DMS 273 treated with DMSO at 0.1 percent for 48 hours (cell line): ENCODE measurements at places on chromosomes 1 and 21.
A peak's percentile ranks its signal among the peaks of the same experiment; 100 is the strongest.

DNA sequence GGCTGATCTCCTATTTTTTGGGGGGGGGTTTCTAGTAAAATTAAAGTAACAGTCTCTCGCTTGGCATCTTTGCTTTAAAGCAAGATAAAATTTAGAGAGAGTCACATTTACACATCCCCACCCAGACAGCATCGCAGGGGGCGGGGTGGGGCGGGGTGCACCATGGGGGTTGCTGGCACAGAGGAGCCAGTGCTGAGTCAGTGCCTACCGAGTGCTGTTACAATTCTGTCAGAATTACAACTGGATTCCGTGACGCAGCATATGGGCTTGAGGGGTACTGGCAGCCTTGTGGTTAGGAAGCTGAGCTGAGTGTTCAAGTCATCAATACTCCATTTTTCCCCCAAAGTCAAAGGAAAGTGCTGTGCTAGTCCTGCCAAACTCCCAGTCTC is 175.9 kb downstream of the PRDM16 start:
- DNase-seq: no peak

GRCh38 chr1:220516722-220517042 is 11.3 kb upstream of the MARK1 start:
- no peak for DNase-seq

DNA sequence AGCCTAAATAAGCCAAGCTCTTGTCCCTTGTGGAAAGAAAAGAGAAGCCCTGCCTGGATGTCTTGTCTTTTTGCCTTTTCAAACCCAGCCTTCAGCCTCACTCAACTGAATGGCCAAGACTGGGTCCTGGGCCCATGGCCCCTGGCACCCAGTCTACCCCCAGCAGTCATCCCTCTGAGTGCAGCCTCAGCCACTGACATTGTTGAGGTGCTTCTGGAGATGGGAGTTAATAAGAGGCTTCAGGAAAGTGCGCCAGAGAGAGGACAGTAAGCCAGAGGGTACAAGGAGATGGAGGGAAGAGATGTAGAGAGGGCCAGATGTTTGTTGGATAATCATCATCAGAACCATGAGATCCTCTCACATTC is 6.8 kb downstream of the FNDC5 start:
- no peak for DNase-seq

DNA sequence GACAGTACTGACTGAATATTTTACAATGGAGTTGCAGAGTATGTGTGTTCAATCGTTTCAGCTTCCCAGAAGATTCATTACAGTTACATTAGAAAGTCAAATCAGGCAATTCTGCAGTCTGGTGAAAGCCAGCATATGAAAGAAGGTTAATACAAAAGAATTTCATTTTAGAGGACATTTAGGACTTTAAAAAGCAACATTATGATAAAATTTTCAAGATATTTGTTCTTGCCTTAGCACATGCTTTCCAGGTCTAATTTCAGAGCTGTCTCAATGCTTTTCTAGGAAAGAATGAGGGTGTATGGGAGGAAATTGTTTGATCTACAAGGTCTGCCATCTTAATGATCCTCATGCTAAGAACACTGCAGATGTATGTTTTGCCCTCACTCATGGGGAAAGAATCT is 63.2 kb downstream of the RERE start:
- DNase-seq: peak; percentile 27

GRCh38 chr21:34705011-34705410 is 36.2 kb downstream of the CLIC6 start:
- no peak for DNase-seq

- no peak for DNase-seq
Observed at GRCh38 chr1:53576381-53576801, 117.2 kb downstream of the DMRTB1 start.

DNA sequence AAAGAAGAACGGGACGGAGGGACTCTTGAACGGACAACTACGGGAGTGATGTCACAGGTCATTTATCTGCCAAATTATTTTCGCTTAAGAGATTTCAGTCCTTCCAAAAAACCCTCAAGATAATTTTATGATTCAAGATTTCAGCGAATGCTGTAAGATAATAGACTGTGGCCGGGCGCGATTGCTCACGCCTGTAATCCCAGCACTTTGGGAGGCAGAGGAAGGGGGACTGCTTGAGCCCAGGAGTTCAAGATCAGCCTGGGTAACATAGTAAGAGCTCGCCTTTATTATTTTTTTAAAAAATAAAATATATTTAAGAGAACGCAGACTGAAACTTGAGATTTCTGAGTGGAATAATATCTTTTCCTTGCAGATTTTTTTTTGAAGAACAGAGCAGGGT is 609 bp downstream of the RWDD2B start:
- no peak for DNase-seq

GRCh38 chr1:156221986-156222692 is 9.3 kb downstream of the PMF1 start:
- DNase-seq: no peak

DNA sequence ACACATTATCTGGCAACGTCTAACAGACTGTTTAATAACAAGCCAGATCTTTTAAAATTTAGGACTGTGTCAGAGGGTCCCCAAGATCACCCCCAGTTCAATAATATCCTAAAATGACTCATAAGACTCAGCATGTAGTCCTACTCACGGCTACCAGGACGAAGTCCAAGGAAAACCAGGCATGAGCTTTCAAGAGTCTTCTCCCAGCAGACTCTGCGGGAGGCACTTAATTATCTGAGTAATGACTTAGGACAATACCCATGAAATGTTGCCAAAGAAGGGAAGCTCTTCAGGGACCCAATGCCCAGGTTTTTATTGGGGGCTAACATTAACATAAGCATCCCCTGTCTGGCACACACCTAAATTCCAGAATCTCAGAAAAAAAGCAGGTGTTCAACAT is 7.0 kb downstream of the HFM1 start:
- DNase-seq: no peak

GRCh38 chr1:245182028-245182427 is 27.2 kb downstream of the KIF26B start:
- no peak for DNase-seq

- DNase-seq: no peak
Observed at GRCh38 chr21:21406921-21407320, 408.7 kb downstream of the NCAM2 start.

- no peak for DNase-seq
Observed at GRCh38 chr1:169925505-169926482, 32.1 kb upstream of the SCYL3 start.

DNA sequence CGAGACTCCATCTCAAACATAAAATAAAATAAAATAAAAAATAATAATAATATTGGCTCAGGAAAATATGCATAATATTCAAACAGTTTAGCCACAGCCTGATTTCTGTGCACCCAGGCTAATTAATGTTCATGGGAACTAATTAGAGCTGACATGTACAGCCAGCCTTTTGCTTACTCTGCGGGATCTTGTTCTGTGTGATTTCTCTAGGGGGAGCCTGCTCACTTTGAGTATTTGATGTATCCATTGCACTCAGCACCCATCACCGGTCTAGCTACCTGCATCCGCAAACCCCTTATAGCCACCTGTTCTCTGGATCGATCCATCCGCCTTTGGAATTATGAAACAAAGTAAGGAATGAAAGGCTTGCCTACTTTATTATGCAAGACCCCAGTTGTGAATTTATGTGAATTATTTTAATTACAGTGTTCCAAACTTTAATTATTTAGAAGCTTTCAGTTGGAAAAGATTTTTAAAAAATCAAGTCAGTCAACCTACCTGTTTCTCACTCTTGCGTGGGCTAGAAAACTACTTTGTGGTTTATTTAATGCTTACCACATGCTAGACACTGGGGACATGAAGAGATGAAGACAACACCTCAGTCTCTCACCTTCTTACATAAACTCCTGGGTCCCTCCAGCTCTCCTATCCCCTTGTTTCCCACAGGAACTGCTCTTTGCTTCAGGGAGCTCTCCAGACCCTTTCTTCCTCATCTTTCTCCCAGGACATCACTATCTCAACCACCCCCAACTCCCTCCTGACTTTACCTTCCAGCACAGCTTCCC is 25.4 kb downstream of the CFAP57 start:
- no peak for DNase-seq

GRCh38 chr1:193890935-193891334 is 704.5 kb upstream of the B3GALT2 start:
- no peak for DNase-seq

DNA sequence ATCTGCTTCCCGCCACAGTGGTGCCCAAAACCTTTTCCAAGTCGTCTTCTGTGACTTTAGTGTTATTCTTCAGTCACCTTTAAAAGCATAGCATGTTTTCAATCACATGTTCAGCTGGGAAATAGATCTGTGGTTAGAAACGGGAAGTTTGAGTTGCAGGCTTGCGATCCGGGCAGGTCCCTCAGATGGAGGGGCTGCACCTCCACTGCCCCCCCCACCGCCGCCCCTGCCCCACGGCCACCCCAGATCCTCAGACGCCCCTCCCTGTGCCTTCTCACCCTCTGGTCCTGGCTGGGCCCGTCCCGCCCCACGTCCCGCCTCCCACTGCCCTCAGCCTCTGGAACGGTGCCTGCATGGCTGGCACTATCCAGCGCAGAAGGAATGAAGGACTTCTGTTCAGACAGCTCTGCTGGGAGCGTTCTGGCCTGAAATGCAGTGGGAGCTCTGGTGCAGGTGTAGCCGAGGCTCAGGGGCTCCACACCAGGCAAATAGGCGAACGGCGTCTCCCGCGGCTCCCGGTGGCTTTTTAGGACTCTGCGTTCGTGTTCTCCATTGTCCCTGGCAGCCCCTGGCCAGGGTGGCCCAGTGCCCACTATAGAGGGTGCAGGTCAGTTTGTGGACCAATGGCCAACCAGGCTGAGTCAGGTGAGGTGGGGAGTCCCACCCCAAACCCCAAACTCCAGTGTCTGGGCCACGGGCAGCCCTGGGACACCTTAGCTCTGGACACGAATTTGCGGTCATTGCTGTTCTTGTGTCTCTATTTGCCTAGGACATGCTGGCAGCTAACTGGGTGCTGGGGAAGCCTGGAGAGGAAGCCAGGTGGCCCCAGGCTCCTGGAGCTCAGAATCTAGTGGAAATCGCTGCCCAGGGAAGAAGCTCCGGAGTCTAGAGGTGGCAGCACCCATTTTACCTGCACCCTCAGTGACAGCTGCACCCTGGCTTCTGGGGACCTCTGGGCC is 67.1 kb downstream of the FAAP20 start:
- no peak for DNase-seq

DNA sequence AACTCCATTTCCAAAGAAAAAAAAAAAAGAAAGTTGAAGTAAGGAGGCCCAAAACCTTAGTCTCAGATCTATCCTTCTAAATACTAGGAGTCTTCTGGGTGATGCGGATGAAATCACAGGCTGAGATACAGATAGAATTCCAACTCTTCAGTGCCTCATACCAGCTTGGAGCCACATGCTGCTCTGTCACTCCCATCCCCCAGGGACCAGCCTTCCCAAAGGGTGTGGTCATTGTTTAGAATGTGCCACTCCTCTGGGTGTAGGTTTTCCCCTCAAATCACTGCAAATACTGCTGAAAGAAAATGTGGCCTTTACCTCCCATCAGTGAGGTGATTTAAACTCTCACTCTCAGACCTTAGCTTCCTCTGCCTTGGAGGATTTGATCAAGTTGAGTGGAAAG is 112.9 kb downstream of the CDC7 start:
- DNase-seq: no peak

GRCh38 chr1:4267381-4268261 is 367.5 kb upstream of the C1orf174 start:
- DNase-seq: no peak
